HFFc6 (cell line): ENCODE measurements at places on chromosomes 4 and X.

DNA sequence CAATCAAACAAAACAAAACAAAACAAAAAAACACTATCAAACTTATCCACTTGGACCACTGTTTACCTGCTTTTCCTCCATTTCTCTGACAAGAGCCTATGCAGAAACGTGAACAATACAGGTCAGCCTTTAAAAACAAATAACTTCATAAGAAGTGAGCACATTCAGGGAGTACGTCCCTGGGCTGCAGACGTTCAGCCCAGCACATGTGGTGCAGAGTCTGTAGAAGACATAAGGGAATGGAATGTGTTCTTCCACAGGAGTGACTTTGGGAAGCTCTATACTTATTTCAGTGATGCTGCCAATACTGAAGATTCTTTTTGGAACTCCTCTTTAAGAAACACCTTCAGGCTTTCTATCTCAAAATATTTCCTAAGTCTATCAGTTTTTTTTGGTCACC is 120.6 kb downstream of the SPRY1 start:
- DNase-seq = no peak

DNA sequence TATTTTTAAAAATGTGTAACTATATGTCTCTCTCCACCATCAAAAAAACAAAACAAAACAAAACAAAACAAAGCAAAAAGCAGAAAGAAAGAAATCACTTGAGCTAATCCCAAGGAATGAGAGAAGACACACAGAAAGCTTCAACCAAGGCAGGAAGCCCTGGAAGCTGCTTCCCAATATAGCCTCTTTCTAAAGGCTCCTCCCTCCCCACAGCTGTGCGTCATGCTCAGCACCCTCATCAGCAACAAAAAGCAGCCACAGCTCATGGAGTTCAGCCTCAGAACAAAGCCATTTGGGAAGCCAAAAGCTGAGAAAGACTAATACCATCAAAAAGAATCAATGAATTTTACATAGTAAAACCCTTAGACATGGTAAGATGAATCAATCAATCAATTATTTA is 501.6 kb upstream of the SMIM31 start:
- no peak for DNase-seq

DNA sequence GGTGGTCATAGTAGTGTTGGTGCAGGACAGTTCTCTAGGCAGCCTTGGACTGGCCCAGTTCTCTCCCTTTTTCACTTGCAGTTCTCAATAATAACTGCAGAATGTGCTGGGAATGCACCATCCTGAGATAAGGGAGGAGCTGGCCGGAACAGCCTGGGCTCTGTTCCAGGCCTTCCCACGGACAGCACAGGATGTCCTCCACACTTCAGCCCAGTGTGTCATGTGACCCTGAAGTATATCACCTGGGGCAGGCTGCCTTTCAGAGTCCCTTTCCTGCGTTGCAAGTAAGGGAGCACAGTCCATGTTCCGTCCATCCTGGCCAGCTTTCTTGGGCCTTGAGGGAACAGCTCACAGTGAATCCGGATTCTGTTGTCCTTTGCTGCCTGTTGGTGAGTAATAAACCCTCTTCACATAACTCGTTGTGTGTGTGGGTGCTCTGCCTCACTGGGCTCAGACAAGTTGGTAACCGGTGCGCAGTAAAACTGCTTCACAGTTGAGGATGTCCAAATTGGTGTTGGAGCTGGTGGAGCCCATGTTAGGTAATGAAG is 32.3 kb upstream of the BBS12 start:
- DNase-seq = no peak

DNA sequence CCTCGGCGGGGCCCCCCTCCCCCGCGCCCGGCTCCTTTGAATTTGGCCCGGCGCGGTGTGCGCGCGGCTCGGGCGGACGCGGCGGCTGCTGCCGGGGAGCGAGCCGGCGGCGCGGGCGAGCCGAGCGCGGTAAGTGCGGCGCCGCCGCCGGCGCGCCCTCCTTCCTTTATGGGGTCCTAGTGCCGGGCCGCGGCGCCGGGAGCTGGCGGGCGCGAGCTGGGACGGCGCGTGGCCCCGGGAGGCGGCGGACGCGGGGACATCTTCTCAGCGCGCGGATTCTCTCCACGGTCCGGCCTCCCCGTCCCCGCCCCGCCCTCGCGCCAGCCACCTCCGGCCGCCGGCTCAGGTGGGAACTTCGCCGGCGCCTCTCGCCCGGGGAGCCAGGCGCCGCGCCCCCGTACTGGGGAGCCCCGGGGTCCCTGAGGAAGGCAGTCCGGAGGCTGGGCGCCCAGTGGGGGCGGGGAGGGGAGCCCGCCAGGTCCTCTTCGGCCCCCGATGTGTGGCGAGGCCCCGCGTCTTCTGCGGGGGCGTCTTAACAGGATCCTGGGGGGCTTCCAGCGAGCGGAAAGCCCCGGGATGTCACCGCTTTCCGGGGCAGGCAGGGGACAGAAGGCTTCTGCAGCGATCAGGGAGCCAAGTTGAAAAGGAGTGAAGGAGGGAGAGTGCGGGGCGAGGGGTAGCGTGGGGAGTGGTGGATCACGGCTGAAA is 98.4 kb upstream of the TENM3 start:
- no peak for DNase-seq

DNA sequence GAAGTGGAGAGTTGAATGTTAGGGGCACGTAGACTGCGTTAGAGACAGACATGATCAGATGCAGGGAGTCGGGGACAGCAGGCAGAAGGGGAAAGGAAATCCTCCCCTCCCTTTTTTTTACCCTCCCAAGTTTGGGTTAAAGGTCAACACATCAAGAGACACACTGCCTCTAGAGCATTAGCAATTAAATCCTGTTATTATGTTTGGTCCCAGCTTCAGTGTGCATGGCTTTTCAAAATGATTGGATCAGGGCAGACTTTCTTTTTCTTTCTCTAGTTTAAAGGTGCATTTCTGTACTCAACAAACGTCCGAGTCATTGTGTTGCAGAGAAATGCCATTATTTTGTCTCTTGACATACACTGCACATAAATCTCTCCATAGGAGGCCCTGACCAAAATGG is 63.9 kb downstream of the USP26 start:
- no peak for DNase-seq

DNA sequence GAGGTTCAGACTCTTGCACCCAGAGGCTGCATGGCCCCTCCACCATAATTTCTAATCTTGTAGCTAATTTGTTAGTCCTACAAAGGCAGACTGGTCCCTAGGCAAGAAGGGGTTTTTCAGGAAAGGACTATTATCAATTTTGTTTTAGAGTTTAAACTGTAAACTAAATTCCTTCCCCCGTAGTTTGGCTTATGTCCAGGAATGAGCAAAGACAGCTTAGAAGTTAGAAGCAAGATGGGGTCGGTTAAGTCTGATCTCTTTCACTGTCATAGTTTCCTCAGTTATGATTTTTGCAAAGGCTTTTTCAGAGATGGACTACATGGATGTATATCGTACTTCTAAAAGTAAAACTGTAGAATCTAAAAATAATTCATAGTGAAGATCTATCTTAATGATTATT is 258.1 kb upstream of the IL1RAPL1 start:
- DNase-seq = no peak

DNA sequence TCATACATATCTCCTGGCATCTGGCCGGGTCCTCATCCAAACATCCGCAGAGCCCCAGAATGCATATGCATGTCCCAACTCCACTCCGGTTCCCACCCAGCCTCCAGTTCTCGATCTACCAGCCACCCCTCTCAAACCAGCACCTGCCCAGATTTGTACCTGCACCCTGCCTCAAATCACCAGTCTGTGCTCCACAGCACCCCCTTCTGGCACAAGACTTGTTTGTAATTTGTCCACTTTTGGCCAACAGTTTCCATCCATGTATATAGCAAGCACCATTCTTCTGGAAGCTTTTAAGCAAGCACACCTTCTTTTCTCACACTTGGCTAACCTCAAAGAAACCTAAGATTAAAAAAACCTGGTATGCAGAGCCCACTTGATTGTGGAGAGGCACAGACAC is 644.1 kb downstream of the MID1IP1 start:
- DNase-seq = no peak

DNA sequence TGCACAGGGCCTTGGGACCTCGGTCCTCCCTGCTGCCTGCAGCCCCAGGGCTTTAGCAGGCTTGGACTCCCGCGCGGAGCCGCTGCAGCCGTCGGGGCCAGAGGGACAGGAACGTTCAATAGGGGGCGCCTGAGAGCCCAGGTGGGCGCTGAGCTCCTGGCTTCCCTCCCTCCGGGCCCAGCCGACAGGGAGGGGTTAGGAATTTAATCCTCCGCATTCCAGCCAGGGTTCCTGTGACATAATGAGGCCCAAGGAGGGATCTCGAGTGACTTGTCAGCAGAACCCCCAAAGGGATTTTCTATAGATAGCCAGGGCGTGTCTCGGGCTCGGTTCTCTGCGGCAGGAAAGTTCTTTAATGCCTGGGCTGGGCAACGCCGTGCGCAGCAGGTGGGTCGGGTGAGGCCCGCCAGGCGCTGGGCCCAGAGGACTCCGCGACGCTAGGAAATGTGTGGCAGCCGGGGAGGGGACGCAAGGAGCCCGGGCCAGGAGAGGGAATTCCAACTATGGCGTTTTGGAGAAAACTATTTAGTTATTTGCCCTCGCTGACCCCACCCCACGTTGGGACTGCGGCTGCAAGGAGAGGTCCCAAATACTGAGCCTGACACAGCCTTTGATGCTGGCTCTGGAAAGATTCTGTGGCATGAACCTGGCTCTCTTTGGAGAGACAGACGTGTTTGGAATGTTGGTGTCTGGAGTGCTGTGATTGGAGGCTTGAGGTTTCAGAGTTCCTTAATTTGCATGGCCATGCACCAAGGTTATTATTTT is 285.2 kb upstream of the GATB start:
- no peak for DNase-seq

DNA sequence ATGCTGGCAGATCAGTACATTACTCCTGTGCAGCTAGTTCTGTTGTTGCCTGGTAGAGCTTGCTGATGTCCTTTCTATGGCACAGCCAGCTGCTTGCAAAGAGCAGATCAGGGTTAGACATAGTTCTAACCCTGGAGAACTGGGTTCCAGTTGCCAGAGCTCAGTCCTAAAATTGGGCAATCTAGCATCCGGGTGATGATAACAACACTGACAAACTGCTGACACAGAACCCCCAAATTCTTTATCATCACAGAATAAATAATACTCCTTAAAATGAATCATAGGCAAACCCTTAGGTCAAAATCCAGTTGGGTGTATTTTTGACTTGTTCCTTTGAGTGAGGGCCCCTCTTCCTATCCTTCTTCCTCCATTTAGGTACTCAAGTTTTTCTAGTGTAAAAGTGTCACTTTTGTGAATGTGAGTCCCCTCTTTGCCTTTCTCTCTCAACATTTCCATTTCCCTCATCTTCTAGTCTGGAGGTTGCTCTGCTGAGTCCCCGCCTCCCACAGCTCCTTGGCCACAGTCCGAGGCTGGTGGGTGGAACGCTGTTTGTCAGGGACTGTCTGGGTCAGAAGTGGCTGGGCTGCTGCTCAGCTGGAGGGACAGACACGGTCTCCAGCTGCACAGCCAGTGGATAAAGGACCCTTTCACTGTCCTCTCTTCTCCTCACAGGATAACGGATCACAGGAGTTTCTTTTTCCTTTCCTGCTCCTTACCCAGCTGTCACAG is 93.6 kb upstream of the RASGEF1B start:
- DNase-seq = no peak

DNA sequence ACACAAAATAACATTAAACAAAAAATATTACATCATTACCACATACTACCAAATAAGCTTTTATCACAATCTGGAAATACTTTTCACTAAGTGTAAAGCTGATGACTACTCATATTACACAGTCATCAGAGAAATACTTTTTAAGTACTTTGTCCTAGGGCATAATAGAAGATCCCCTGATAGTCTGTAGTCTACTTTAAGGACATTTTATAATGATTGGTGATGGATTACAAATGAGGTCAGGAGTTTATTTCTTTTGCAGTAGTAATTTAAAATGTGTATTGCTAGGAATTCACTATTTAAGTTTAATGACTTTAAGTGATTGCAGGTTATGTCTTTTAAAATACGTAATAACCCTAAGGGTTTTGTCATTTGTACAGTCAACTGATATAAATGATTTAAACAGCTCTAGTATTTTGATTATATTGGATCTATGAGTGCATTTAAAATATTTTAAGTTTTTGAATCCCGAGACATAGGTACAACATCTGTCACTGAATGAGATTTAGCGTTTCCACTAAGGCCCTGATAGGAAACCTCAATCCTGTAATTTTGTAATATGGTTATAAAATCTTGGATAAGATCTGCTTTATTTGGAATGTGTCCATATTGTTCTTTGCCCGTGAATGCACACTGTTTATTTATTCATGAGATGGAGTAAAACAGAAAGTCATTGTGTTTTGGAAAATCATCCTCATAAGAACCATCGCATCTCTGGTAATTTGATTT is 189.5 kb downstream of the ARAP2 start:
- no peak for DNase-seq

GRCh38 chrX:115940888-115941332 is 229.6 kb upstream of the AGTR2 start:
- no peak for DNase-seq

- DNase-seq = no peak
Observed at GRCh38 chrX:68365341-68365740, 68.0 kb downstream of the OPHN1 start.

DNA sequence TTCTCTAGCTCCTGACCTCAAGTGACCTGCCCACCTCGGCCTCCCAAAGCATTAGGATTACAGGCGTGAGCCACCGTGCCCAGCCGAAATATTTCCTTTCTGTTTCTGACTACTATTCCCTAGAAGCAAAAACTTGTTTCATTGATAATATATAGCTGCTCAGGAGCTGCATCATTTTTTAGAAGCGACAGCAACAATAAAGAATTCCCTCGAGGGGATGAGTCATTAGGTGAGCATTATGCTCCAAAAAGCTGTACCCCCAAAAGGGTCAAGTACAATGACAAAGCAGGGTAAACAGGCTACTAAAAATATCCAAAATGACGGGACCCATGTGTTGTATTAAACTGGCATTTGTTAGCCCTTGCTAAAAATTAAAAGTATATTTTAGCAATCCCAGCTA is 67.0 kb downstream of the RBM47 start:
- DNase-seq = no peak

GRCh38 chr4:146943691-146944375 is 1.8 kb downstream of the TTC29 start:
- DNase-seq = peak; percentile 53

- no peak for DNase-seq
Observed at GRCh38 chr4:38170338-38171169, 210.4 kb downstream of the PTTG2 start.

- DNase-seq = no peak
Observed at GRCh38 chrX:30538271-30538670, 39.3 kb downstream of the TASL start.
